ENCODE measurements at places on chromosomes 1 and 21. TPM values are rescaled to one million over a fixed set of nuclear protein-coding genes. Genes with fewer than 3 reads are reported as not detected.
A peak's percentile ranks its signal among the peaks of the same experiment; 100 is the strongest.

DNA sequence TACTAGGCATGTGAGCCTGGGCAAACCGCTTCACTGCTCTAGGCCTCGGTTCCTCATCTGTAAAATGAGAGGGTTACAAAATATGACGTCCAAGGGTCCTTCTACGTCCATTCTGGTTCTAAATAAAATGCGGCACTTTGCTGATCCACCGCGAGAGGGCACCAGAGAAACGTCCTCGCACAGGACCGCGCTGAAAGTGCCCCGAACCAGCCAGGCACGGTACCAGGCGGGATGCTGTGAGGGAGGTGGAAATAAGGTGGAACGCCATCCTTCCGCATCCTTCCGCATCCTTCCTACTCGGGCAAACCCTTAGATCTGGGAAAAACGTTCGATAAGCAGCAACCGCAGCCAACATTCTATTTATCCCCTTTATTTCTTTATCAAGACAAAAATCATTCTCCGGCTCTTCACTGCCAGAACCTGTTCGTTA lies 60.3 kb upstream of the KRTAP19-8 start:
- peak; percentile 51 for DNase-seq

GRCh38 chr1:39652554-39652953 lies 13.1 kb upstream of the HEYL start:
- no peak for DNase-seq

- no peak for DNase-seq
These were observed 179.0 kb downstream of the EIF4G3 start for GRCh38 chr1:20997602-20998224.

DNA sequence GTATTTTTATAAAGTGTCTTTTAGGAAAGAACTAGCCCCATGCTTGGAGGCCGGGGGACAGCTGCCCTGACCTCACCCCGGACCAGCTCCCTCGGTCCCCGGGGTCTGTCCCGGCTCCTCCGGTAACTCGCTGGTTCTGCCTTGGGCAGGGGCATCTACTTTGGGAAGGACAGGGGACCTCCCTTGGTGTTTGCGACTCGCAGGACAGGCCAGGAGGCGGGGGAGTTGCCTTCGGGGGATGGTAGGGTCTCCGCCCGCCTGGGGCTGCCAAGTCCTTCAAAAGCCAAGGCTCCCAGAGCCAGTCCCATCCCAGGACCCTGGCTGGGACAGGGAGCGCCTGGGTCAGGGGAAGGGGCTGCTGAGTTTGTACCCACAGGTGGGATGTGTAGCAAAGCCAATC lies 157.9 kb downstream of the PEX14 start:
- DNase-seq = no peak

DNA sequence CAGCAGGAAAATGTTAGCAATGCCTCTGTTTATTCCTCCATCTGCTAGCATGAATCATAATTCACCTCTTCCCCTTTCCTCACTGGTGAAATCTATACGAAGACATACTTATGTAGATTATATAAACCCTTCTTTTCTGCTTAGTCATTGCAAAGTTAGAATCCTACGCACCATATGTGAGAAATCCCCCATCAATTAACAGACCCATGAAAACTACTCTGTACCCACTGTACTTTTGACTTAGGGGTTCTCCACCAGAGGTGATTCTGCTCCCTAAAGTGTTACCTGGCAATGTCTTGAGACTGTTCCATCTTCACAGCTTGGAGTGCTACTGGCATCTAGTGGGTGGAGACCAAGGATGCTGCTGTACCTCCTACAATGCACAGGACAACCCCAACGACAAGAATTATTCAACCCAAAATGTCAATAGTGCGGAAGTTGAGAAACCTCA lies 49.6 kb upstream of the KCTD3 start:
- no peak for DNase-seq

DNA sequence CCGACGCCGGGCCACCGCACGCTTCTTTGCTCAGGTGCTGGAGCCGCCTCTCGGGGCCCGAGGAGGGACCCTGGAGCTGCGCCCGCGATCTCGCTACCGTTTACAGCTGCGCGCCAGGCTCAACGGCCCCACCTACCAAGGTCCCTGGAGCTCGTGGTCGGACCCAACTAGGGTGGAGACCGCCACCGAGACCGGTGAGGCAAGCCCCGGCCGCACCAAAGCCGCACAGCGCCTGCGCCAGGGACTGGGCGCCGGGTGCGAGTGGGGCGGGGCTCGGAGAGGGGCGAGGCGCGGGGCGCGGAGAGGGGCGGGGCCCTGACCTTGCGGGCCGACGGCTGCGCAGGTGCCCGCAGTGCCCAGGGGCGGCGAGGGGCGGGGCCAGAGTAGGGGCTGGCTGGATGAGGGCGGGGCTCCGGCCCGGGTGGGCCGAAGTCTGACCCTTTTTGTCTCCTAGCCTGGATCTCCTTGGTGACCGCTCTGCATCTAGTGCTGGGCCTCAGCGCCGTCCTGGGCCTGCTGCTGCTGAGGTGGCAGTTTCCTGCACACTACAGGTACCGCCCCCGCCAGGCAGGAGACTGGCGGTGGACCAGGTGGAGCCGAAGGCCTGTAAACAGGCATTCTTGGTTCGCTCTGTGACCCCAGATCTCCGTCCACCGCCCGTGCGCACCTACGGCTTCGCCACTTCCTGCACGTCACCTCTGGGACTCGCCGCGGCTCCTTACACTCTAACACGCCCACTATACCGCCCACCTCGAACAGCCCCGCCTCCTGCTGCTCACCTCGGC lies 9.8 kb upstream of the CDC20 start:
- DNase-seq = peak; percentile 95

- DNase-seq = no peak
These were observed 45.6 kb downstream of the PBX1 start for GRCh38 chr1:164604541-164604940.

GRCh38 chr1:226132728-226133503 lies 53.6 kb downstream of the ACBD3 start:
- peak; percentile 76 for DNase-seq

DNA sequence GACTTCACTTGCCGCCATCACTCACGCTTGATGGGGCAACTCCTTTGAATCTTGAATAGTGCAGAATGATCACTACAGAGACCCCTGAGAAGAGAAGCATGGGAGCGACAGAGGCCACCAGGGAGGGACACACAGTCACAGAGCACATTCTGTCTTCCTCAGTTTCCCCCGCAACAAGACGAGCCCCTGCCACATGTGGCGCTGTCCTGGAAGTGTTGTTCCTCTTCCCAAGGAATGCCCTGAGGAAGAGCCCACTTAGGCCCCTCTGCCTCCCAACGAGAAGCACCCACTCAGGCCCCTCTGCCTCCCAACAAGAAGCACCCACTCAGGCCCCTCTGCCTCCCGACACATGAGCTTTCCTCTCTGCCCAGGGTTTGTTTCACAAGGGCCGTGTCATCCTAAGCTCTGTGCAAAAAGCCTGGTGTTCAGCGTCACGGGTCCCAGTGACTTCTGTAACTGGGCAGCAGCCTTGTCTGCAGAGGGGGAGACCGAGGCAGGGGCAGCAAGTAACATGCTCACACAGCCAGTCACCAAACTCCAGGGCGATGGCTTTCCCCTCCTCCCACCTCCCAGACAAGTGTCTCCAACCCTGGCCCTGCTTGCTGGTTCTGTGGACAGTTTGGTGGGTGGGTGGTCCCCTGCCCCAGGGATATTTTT lies 19.8 kb downstream of the SLC37A1 start:
- no peak for DNase-seq

GRCh38 chr1:162353702-162354101 lies 23.0 kb downstream of the SPATA46 start:
- no peak for DNase-seq

GRCh38 chr1:152505083-152505482 lies 5.5 kb upstream of the LCE5A start:
- DNase-seq = no peak

DNA sequence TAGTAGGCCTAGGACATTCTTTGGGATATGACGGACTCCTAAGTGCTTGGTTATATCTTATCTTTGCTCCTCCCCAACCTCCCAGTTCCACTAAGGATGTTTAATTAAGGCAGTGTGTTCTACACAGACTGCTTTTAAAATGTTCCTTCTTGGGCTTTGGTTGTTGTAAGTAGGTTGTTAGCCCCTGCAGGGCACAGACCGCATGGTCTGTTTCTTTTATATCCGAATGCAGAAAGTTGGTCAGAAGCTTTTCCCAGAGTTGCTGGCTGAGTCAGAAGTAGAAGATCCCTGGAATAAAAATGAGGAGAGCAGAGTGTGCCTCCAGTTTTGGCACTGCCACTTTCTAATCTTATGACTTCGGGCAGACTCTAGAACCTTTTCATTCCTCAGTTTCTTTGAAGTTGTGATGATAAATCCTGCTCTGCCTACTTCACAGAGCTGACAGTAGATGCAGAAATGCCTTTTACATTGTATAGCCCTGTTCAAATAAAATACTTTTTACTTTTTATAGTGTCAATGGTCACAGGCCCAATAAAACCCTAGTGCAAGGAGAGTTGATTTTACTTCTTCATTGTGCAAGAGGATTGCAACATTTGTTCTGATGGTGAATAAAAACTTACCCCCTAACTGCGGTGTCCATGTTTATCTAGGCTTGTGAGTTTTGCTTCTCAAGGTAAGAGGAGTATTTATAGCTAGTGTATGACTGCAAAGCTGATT lies 18.4 kb downstream of the FMN2 start:
- DNase-seq = no peak

GRCh38 chr1:210342986-210343780 lies 14.5 kb downstream of the HHAT start:
- DNase-seq = no peak

SELE gene
- 1.2 TPM for total RNA-seq

S100A1 gene
- 152 TPM for total RNA-seq

CD52 gene
- 12.3 TPM for total RNA-seq

ASTN1 gene
- 0.24 TPM for total RNA-seq

LRRC38 gene
- total RNA-seq = not detected

KLF17 gene
- not detected for total RNA-seq

IL22RA1 gene
- total RNA-seq = 1.1 TPM

GBP5 gene
- total RNA-seq = 2.4 TPM

CRP gene
- total RNA-seq = not detected
